ENCODE measurements at places on chromosomes 2 and 18. TPM values are rescaled to one million over a fixed set of nuclear protein-coding genes. Genes with fewer than 3 reads are reported as not detected.

GRCh38 chr2:69075486-69075885 is 62.5 kb downstream of the ANTXR1 start:
- no peaks in the 10 kb centered on the region for H3K4me1 ChIP-seq
- DNase-seq = no peak
- peaks cover 23% of the 10 kb centered on the region for H3K36me3 ChIP-seq

DNA sequence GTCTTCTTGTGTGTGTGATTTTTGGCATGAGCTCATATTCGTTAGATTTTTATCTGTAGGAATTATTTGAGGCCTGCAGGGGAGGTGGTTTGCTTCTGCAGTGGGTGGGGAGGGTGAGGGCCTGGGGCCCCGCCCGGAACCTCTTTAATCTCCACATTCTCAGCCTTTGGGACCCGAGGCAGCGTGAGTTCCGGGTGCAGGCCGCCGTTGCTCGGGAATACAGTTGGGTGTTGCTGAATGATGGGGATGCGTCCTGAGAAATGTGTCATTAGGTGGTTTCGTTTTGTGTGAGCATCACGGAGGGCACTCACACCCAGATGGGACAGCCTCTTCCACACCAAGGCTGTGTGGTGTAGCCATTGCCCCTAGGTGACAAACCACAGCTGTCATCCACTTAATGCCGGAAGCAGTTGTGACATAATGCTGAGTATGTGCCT is 13.7 kb upstream of the GAL3ST2 start:
- no peak overlapping the region for H3K4me3 ChIP-seq
- no peaks in the 10 kb centered on the region for H3K27me3 ChIP-seq
- no peaks in the 10 kb centered on the region for H3K36me3 ChIP-seq

- DNase-seq = no peak
- no peak overlapping the region for H3K27ac ChIP-seq
- H3K4me3 ChIP-seq = no peak overlapping the region
These were observed 120.9 kb downstream of the RNF152 start for GRCh38 chr18:61771861-61772260.

- H3K4me3 ChIP-seq = no peak overlapping the region
- H3K36me3 ChIP-seq = peaks cover 6% of the 10 kb centered on the region
- H3K4me1 ChIP-seq = peaks cover 26% of the 10 kb centered on the region
- DNase-seq = no peak
- H3K27me3 ChIP-seq = no peaks in the 10 kb centered on the region
These were observed 21.9 kb downstream of the ELMOD3 start for GRCh38 chr2:85376291-85377065.

GRCh38 chr2:13021470-13021957 is 304.8 kb downstream of the TRIB2 start:
- DNase-seq = no peak
- H3K36me3 ChIP-seq = no peaks in the 10 kb centered on the region
- H3K4me1 ChIP-seq = no peaks in the 10 kb centered on the region
- H3K27ac ChIP-seq = no peak overlapping the region
- no peaks in the 10 kb centered on the region for H3K27me3 ChIP-seq
- H3K4me3 ChIP-seq = no peak overlapping the region

GRCh38 chr2:140276661-140277060 is 1496.5 kb upstream of the NXPH2 start:
- H3K27ac ChIP-seq = no peak overlapping the region
- no peak for DNase-seq
- no peak overlapping the region for H3K4me3 ChIP-seq
- no peaks in the 10 kb centered on the region for H3K4me1 ChIP-seq

DNA sequence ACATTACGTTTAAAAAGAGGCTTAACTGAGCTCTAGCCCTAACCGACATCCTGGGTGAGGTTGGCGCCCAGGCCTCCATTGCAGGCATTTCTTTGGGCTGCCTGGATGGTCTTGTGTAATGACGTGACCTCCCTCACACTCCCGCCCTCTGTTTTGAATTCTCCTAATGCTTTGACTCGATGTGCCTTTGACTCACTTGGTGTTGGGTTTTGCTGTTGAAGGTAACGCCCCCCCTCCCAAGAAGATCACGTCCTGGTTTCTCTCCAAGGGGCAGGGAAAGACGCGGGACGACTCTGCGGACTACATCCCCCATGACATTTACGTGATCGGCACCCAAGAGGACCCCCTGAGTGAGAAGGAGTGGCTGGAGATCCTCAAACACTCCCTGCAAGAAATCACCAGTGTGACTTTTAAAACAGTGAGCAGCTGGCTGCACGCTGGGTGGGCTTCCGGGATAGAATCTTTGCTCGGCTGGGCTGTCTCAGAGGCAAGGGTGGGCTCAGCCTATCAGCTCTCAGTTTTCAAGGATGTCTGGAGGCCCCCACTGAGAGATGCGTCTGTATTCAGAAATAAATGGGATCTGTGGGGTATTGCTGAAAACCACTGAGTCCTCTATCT is 87.9 kb upstream of the ATG16L1 start:
- H3K4me1 ChIP-seq = no peaks in the 10 kb centered on the region
- peaks cover 8% of the 10 kb centered on the region for H3K36me3 ChIP-seq
- H3K27me3 ChIP-seq = no peaks in the 10 kb centered on the region
- H3K27ac ChIP-seq = no peak overlapping the region
- no peak overlapping the region for H3K4me3 ChIP-seq

GRCh38 chr18:9961041-9961440 is 47.2 kb downstream of the VAPA start:
- no peak overlapping the region for H3K27ac ChIP-seq
- no peak for DNase-seq
- no peaks in the 10 kb centered on the region for H3K27me3 ChIP-seq
- no peak overlapping the region for H3K4me3 ChIP-seq
- no peaks in the 10 kb centered on the region for H3K36me3 ChIP-seq
- H3K4me1 ChIP-seq = no peaks in the 10 kb centered on the region

- no peaks in the 10 kb centered on the region for H3K36me3 ChIP-seq
- no peak for DNase-seq
- H3K4me1 ChIP-seq = peaks cover 3% of the 10 kb centered on the region
- H3K27me3 ChIP-seq = no peaks in the 10 kb centered on the region
- H3K4me3 ChIP-seq = no peak overlapping the region
- H3K27ac ChIP-seq = no peak overlapping the region
These were observed 146.2 kb upstream of the ITGA4 start for GRCh38 chr2:181310967-181311366.

DNA sequence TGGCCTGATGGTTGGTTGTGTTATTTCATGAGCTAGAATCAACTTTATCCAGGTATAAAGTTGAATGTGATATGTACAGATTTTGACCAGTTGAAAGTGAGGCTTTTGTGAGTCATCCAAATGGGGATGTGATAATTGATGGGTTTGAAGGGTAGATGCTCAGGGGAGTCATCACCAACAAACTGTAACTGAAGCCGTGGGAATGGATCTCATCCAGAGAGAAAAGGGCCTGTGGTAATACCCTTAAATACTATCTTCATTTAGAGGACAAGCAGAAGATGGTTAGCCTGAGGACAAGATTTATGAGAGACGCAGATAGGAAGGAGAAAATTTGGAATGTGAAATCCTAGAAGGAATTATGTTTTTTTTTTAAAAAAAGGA is 90.5 kb upstream of the MYO3B start:
- peaks cover 10% of the 10 kb centered on the region for H3K4me1 ChIP-seq
- DNase-seq = no peak
- H3K36me3 ChIP-seq = peaks cover 18% of the 10 kb centered on the region
- no peak overlapping the region for H3K27ac ChIP-seq
- H3K27me3 ChIP-seq = no peaks in the 10 kb centered on the region

GRHL1 gene
- 119 TPM for total RNA-seq

ABCG5 gene
- not detected for total RNA-seq

ACADL gene
- total RNA-seq = 1.3 TPM

ACVR2A gene
- 27.5 TPM for total RNA-seq

CRYGD gene
- not detected for total RNA-seq

CDCA7 gene
- total RNA-seq = 9.8 TPM

GALNT5 gene
- 6.7 TPM for total RNA-seq
